NCI-H526 (cell line): ENCODE measurements at places on chromosomes 5 and 9.

DNA sequence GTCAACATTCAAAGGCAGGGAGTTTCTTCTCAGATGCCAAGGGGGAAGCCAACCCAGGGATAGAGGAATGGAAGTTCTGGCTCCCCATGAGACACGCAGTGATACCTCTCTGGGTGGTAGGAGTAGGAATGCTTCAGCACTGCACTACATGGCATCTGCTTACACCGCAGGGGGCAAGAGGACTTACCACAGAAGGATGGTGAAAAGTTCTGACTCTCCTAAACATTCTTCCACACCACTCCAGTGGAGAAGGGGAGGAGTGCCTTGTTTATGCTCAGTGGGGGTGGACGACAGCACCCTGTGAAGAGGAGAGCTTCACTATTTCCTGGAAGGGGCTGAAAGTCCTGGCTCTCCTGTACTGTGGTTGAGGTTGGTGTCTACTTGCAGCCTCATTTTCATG, 1011.3 kb upstream of the WWC1 start:
- no peak for DNase-seq

DNA sequence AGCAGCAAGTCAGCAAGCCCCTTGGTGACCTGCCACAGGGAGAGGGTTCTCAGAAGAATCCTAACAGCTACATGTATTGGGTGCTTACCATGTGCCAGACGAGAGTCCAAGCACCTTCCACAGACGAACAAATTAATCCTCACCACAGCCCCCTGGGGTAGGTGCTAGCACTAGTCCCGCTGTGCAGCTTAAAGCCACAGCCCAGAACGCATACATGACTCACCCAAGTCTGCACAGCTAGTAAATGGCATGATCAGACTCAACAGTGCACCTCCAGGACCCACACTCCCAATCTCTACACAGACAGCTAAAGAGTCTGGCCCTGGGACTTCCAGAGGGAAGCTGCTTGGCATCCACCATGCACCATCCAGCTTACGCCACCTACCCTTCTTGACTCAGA, 111.5 kb downstream of the PAX5 start:
- no peak for DNase-seq

DNA sequence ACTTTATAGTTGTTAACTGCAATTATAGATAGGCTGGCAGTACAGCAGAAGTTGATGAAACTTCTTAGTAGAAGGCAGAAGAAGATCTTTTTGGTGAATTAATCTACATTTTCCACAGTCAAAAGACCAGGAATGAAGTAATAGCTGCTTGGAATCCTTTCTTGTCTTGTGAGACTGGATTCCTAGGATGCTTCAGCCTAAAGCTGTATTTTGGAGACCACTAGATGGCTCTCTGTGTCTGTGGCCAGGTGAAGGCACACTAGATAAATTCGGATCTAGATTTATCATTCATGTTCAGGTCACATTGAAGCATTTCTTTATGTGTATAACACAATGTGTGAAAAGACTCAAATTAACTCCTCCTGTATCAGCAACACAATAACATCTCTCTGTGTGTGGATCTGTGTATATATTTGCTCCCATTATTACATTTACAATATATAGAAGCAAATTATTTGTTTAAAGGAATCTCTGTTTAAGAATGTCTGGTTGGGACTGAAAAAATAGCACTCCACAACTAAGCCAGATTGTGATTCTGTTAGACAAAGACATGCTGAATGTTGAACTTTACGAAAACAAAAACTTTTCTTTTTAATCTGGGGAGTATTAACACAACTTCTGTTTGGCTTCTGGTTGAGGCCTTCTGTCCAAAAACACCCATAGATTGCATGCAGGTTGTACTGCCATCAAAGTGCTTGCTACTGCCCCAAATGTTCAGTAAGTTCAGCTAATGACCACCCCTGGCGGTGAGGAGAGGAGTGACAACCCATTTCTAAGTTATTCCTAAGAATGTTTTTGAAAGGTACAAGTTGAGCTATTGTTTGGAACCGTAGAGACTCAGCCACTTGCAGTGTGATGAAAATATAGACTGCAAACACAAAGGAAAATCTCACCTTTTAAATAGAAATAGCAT, 10.6 kb downstream of the GRIN3A start:
- peak; percentile 6 for DNase-seq

DNA sequence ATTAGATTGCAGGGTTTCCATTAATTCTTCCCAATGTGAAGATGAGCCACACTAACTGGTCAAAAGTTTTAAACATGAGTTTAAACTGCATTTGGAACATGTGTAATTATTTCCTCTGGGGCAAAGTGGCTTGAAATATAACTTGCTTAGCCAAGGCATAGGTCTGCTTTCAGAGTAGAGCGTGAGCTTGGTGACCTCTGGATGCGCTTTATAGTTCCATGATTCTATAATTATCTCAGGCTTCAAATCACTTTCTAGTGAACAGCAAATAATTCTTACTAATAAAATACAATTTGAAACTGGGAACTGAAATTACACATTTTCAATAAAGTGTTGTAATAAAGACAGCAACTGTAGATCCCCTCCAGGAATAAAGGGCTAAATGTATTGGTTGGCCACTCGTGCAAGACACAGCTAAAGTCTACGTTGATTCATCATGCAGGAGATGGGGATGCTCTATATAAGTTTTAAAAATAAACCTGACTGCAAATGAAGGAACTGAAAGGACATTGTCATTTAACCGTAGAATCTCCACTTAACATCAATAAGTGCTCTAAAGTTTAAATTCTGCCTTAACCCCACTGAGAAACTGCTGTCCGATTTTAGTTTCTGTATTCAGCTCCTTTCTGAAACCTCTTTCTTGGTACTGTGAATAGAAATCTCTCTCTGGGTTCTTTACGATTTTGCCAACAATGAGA, 460.0 kb downstream of the PSAT1 start:
- no peak for DNase-seq

DNA sequence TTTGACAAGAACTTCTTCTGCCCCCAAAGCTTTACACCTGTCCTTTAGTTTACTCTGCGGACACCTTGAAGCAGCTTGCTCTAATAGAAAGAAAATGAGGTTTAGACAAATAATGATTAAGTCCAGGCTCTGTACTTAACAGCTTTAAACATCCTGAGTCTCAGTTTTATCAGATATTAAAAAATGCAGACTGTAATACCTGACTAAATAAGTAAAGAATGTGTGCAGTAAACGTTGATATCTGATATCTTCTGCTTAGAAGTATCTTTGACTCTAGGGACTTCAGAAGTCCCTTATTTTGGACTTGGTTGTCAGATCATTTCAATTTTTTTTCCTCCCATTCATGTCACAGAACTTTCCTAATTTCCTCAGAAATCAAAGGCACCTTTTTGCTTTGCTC, 1060.4 kb downstream of the CDH12 start:
- no peak for DNase-seq

- DNase-seq = no peak
Measured at GRCh38 chr5:144549580-144549979, 378.9 kb downstream of the KCTD16 start.

- no peak for DNase-seq
Measured at GRCh38 chr9:22214497-22215031, 205.5 kb upstream of the CDKN2B start.

GRCh38 chr5:12125895-12126294, 221.6 kb upstream of the CTNND2 start:
- DNase-seq = no peak

- DNase-seq = no peak
Measured at GRCh38 chr5:24823625-24824024, 178.8 kb upstream of the CDH10 start.

DNA sequence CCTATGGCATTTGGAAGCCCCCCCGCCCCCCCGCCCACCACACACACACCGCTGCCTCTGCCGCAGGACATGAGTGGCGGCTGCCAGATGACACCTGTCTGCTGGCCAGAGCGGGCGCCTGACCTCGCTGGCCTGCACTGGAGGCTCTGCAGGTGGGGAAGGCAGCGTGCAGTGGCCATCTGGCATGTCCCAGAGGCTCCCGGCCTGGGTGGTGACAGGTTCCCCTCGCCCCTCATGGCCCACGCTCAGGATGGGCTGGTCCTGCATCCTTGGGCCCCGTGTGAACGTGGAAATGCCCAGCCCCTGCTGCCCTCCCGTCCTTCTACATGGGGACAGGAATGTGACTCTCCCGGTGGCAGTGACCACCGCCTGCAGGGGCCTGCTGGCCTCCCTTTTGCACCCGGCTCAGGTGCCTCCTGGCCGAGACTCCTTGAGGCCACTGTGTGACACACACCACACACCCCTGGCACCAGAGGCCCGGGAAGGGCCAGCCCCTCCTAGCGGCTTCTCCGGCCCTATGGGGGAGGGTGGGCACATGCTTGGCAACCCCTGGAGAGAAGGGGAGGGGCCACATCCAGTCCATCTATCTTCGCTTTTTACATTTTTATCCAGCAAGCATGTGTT, 30.3 kb downstream of the IRX4 start:
- DNase-seq = no peak

GRCh38 chr5:32076699-32077695, 97.1 kb downstream of the GOLPH3 start:
- peak; percentile 53 for DNase-seq

DNA sequence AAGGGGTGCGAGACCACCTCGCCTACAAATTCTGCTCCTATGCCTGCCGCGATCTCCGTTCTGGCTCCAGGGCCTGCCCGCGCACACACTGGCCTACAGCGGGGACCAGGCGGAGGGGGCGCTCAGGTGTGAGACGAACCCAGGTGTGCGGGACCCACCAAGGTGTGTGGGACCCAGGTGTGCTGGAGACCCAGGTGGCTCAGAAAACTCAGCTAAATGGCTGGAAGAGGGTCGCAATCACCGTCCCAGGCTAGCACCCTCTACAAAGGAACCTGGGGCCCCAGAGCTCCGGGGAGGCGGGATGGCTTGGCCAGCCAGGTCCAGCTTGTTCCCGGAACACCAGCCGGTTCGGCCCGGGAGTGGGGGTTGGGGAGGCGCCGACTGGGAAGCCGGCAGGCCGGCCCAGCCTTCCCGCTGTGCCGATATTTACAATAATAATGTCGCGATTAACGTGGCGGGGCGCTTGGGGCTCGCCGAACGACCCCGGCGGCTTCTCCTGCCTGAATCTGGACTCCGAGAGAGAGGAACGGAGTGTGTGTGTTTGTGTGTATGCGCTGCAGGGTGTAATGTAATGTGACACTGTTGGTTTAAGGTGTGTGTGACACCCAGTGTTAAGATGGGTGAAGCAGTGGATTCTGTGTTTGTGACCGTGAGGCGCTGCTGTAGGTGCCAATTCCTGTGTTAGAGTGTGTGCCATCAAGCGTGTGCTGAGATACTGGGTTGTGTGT, 1.4 kb downstream of the PCDH1 start:
- DNase-seq = peak; percentile 71

GRCh38 chr5:172958331-172959046, 735 bp upstream of the RPL26L1 start:
- DNase-seq = peak; percentile 54

DNA sequence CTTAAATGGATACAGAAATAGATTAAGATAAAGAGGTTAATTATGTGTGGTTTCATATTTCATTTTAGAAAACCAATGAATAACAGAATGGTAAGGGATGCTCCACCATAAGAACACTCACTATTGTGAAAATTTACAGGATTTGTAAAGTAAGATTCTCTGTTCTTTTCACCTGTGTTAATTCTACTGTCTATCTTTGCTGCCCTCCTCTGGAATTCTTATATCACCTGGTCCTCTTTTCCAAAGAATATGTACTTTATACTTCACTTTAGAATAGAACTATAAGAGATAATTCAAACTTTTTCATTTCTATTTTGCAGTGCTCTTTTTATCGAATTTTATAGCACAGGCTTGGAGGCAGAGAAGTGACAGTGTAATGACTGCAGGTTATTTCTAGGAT, 213.4 kb downstream of the LURAP1L start:
- DNase-seq = no peak

- DNase-seq = no peak
Measured at GRCh38 chr9:84738353-84738752, 68.8 kb downstream of the NTRK2 start.

- no peak for DNase-seq
Measured at GRCh38 chr9:88536023-88536324, 996 bp downstream of the NXNL2 start.

GRCh38 chr5:88553986-88554385, 285.3 kb upstream of the TMEM161B start:
- DNase-seq = no peak

- no peak for DNase-seq
Measured at GRCh38 chr5:40166802-40167201, 512.9 kb upstream of the PTGER4 start.

GRCh38 chr5:95057615-95058014, 227.3 kb downstream of the MCTP1 start:
- no peak for DNase-seq

DNA sequence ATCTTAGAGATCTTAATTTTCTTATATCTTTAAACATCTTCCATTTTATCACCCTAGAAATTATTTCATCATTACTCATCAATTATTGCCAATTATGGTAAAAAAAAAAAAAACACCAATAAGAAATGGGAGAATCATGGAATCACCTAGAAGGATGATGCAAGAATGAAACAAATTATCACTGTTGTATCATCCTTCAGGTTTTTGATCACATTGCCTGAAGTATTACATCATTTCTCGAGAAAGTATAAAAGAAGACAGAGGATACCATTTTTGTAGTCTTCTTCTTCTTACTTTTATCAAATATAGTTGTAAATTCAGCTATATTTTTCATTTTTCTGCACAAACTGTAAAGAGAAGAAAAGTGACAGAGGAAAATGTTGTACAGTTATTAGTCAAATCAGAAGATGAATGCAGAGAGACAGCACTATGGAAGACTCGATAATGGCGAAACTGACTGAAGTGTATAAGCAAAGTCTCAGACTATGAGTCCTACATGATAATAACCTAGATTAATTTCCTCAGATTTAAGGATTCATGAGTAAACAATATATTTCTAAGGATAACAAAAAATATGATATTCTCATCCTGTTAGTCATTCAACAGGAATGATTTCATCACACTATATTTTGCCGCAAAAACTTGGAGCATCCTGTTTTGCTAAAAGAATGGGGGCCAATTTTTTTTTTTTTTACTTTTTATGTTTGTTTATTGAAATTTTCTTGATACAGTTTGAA, 5.9 kb upstream of the STC2 start:
- no peak for DNase-seq

GRCh38 chr9:18007621-18008020, 428.8 kb downstream of the SH3GL2 start:
- no peak for DNase-seq

DNA sequence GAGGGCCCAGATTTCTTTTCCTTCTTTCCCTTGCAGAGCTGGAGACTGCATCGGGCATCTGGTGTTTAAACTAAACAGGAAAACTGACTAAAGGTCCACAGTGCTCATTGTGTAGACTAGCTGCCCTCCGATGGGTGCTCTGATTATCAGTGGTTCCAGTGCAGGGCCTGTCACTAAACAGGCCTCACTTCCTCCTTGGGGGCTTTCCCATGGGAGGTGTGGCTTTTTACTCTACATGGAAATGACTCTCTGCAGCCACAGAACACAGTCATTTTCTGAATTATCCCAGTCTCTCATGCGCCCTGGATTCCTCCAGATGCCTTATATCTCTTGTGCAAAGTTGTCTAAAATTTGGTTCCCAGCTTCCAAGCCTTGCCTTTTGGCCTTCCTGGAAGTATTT, 199.2 kb downstream of the TRIO start:
- no peak for DNase-seq

DNA sequence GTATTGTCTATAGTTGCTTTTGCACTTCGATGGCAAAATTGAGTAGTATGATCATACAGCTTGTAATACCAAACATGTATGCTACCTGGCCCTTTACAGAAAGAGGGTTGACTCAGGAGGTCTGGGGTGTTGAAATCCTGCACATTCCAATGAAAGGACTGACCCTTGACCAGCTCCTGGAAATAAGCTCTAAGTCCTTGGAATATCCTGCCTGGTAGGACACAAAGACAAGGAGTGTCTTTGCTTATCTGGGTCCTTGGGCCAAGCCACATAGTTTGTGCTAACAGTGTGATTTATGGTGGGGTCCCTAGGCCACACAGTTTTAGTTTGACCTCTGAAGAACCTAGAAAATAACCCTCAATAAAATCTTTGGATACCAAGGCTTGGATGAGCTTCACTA, 89.3 kb upstream of the FTMT start:
- no peak for DNase-seq
